ENCODE measurements at places on chromosomes 12 and 14. TPM values are rescaled to one million over a fixed set of nuclear protein-coding genes. Genes with fewer than 3 reads are reported as not detected.

GRCh38 chr12:69149270-69149669 is 90.1 kb upstream of the CPSF6 start:
- no peak for DNase-seq

DNA sequence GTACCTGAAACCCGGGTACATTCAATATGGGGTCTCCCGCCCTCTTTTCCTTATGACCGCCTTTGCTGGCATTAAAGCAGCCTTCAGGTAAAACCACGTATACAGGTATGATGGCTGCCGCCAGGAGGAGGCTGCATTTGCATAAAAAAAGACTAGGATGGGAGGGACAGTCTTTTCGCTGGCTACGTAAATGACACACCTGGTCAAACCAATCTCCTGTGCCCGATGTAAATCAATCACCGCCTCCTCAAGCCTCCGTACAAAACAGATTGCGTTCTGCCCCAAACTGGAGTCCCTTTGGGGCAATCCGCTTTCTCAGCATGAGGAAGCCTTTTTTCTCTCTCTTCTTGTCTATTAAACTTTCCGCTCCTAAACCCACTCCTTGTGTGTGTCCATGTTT is 8.1 kb upstream of the ALDH1L2 start:
- DNase-seq, result no peak

DNA sequence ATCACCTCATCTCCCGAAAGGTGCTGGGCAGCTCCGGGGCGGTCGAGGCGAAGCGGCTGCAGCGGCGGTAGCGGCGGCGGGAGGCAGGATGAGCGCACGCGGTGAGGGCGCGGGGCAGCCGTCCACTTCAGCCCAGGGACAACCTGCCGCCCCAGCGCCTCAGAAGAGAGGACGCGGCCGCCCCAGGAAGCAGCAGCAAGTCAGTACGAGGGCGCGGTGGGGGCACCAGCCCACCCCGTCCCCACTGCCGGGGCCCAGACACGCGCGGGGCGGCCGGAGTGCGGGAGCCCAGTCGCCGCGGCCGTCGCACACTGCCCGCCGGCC is 862 bp downstream of the HMGA2 start:
- DNase-seq, result no peak

DNA sequence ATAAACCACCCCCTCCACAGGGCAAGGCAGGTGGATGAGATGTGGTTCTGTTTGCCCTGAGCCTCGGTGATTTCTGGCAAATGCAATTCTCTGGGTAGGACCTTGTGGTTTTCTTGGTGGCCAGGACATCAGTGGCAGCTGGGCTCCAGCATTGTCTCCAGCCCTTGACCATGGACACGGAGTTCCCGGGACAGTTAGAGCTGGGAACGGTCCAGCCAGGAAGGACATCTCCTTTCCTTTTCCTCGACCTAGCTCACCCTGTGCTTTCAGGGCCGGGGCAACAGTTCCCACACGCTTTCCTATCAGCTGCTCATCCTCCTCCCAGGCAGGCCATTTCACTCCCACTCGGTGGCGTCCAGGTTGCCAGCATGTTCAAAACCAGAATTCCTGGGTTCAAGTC is 9.2 kb downstream of the SERPINA4 start:
- DNase-seq, result no peak

- no peak for DNase-seq
These were observed 5.5 kb upstream of the SCARB1 start for GRCh38 chr12:124869059-124869665.

GRCh38 chr12:51836041-51836826 is 12.3 kb downstream of the FIGNL2 start:
- DNase-seq, result peak; percentile 46

- DNase-seq, result peak; percentile 54
These were observed 43.2 kb downstream of the SSPN start for GRCh38 chr12:26238341-26239121.

- peak; percentile 81 for DNase-seq
These were observed 2.2 kb downstream of the OASL start for GRCh38 chr12:121036810-121037326.

DNA sequence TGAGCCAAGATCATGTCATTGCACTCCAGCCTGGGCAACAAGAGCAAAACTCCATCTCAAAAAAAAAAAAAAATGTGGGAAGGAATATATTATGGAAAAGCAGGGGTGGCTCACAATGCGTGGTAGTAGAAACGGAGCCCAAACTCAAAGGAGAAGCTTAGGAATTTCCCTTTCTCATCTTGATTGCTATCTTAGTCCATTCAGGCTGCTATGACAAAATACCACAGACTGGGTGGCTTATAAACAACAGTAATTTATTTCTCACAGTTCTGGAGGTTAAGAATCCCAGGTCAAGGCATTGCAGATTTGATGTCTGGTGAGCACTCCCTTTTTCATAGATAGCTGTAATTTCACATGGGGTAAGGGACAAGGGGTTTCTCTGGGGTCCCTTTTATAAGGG is 153.8 kb upstream of the KRR1 start:
- no peak for DNase-seq

The TIMELESS gene
- 8.7 TPM for total RNA-seq

GRCh38 chr12:22881878-22882385 is 257.0 kb downstream of the ETNK1 start:
- no peak for DNase-seq

DNA sequence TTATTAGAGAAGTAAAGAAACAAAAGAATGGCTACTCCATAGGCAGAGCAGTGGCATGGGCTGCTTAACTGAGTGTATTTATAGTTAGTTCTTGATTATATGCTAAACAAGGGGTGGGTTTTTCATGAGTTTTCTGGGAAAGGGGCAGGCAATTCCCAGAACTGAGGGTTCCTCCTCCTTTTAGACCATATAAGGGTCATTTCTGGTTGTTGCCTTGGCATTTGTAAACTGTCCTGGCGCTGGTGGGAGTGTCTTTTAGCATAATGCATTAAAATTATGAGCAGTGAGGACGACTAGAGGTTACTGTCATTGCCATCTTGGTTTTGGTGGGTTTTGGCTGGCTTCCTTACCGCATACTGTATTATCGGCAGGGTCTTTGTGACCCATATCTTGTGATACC is 40.1 kb downstream of the CCDC60 start:
- DNase-seq, result no peak

DNA sequence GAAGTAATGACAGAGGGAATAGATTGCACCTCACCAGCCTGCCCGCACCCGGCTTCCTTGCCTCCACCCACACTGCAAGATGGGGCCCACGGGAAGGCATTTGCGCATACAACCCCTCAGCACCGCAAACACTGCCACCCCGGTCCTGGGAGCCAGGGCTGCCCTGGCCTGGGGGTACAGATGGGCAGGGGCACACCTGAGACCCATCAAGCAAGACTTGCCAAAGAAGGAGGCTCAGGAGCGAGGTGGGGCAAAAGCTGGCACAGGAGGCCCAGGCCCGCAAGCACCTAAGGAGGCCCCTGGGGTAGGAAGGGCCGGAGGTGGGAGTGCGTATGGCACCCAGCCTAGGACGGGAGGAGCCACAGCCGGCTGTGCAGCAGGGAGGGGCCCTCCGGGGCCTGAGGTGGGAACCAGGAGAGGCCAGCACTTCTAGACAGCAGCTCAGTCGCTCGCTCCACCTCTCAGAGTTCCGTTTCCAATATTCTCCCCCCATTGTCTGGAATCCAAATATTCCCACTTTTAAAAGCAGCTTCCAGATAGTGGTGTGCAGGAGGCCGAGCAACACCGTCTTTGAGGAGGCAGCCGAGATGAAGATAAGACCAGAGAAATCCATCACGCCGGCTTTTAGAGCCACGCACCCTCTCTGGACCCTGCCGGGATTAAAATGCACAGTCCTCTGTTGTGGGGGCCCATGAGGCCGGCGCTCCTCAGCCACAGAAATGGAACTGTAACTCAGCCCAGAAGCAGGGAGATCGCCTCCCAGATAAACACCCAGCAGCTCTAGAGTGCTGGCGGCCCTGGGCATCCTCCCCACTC is 12.2 kb upstream of the C14orf180 start:
- DNase-seq, result no peak

- DNase-seq, result peak; percentile 81
These were observed 22.2 kb downstream of the COX8C start for GRCh38 chr14:93368996-93369712.

GRCh38 chr14:38389681-38390080 is 133.8 kb upstream of the CLEC14A start:
- no peak for DNase-seq

DNA sequence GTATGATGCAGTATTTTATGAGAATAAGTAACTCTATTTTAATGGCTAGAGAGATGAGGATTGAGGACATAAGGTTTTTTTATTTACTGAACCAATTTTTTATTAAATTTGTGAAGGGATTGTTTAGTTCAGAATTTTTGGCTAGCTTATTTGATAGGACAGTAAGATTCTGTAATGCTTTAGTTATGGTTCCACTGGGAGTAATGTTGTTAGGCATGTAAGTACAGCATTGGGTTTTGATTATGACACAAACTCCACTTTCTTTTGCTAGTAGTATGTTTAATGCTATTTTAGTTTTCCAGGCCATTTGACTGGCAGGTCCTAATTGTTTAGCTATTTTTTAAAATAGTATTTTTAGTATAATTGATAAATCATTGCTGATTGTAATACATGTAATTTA is 33.8 kb upstream of the LRRC10 start:
- DNase-seq, result no peak

DNA sequence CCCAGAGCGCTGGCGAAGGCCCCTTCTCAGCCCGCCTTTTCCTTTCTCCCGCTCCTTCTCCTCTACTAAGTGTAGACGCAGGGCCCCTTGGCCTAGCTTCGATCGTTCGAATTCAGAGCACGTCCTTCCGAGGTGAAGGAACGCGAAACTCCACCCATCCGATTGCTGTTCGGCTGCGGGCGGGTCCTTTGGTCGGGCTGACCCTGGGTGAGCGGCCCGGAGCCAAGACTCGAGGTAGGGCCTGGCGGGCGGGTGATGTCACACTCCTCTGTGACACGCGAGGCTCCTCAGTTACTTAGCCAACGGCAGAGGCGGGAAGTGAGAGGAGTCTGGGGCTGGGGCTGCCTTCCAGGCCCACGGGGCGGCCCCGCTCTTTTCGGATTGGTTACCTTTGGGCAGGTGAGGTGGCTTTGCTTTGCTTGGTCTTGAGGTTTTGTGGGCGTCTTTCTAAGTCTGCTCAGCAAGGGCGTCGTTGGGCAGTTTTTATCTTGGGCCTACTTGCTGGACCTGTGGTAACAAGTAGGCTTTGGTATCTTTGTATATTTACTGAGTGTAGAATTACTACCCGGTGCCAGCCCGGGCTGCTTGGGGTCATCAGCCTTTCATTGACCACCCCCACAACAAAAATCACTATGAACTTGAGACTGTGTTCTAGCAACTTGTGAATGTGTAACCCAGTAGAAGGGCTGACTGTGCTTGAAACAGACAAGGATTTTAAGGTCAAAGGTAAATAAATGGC is 694 bp downstream of the TMBIM6 start:
- peak; percentile 79 for DNase-seq

DNA sequence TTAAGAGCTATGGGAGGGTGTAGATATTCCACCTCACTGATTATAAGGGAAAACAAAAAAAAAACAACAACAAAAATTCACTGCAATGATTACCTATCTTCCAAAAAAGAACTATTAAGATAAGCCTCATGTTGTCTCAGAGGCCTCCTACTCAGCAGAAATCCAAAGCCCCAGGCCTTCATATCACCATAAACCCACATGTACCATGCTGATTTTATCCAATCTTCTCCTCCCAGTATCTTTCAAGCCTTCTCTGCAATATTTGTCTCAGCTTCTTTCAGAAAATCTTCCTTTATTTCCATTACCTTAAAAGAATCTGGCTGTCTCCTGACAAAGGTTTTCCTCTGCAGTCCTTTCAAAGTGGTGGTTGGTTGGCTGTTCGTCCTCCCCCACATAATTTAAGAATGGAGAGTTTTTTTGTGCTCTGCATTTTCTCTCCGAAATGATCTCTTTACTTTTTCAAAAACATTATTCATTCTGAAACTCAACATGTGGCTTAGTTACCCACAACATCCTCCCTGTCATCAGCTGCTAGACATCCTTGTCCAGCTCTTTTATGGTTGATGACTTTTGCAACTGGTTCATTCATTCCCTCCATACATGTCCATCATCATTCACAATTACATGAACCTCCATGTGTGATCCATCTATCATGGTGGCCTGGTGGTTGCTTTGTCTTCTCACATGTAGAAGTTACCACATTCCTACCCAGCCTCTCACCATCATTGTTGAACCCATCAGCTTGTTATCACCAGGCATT is 2.9 kb upstream of the EPYC start:
- no peak for DNase-seq

GRCh38 chr12:83477696-83478095 is 791.0 kb downstream of the TMTC2 start:
- DNase-seq, result no peak

- DNase-seq, result peak; percentile 30
These were observed 102.5 kb upstream of the PRICKLE1 start for GRCh38 chr12:42691991-42692557.

DNA sequence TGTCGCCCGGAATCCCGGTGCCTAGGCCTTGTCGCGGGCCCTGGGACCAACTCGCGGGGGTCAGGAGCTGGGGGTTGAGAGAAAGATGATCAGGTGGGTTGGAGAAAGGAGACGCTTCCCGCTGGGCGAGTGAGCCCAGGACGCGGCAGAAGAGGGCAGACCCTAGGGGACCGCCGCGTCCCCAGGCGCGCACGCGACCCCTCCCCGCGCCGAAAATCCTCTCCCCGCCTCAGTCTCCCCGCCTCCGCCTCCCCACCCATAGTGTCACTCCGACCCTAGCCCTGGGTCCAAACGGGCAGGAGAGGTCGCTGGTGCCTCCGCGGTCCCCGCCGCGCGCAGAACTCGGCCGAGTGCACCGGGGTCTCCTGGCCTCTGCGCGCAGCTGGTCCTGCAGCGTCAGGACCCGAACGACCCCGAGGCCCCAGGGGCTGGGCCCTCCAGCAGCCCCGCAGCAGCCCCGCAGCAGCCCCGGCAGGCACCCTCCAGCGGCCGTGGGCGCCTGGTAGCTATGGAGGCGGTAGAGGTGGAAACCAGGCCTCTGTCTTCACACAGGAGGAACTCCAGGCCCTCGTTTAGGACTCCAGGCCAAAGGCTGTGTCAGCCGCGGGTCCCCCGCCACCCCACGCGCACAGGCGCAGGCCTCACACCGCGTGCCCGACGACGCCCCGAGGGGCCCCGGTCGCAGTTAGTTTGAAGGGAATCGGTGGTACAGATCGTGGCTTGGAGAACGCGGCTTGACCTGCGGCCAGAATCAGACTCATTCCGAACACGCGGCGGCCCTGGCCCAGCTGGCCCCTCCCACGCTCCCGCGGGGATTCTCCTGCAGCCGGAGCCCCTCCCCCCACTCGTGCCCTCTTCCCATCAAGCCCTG is 60.1 kb upstream of the EIF5 start:
- no peak for DNase-seq

DNA sequence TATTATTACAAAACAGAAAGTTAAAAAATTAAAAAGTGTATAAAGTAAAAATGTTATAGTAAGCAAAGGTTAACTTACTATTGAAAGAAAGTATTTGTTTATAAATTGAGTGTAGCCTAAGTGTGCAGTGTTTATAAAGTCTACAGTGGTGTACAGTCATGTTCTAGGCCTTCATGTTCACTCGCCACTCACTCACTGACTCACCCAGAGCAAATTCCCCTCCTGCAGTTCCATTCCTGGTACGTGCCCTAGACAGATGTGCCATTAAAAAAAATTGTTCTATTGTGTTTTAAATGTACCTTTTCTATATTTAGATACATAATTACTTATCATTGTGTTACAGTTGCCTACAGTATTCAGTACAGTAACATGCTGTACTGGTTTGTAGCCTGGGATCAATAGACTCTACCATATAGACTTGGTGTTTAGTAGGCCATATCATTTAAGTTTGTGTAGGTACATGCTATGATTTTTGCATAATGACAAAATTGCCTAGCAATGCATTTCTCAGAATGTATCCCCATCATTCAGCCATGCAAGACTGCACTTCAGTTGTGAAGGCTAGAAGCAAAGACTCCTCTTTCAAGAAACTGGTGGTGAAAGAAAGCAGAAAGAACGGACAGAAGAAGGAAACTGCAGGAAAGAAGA is 100.6 kb downstream of the DACT1 start:
- DNase-seq, result peak; percentile 91

- DNase-seq, result peak; percentile 39
These were observed 55.5 kb downstream of the TTC7B start for GRCh38 chr14:90760591-90761316.
